ENCODE measurements at places on chromosomes 2 and 18.

GRCh38 chr2:143717536-143718168, 588.4 kb downstream of the ARHGAP15 start:
- DNase-seq, result no peak

DNA sequence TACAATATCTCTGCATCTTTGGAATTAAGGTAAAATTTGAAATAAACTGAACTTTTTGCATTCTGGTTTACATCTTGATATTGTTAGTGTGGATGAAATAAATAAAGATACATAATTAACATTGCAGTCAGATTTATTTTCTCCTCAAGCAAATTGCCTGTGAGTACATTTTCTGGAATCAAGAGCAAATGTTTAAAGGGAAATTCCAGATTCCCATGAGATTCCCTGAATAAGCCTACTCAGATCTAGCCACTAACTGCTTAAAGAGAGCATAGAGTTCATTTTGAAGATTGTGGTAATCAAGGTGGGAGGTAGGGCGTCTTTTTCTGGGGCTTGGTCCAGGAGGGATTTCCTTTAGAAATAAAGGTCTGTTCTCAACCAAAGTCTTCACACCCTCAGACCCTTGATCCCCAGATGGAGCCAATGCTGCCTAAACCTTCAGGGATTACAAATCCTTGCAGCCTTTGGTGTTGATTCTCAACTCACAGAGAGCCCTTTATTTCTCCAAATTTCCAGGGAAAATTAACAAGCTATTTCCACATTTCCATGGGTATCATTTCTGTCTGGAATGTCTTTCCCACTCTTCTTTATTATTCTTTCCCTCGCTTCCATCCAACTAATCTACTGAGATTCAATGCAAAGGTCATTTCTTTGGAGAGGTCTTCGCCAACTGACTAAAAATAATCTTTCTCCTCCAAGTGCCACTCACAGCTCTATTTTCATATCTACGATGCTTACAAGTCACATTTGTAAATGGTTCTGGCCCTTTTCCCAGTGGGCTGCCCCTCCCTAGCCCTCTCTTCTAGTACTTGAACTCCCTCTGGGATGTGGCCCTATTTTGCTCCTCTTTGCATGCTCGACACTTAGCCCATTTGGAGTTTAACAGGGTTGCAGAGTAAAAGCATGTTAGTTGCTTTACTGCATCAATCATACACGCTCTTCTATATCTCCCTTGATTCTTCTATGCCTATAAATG, 79.8 kb upstream of the SPATS2L start:
- no peak for DNase-seq

- DNase-seq, result no peak
Observed at GRCh38 chr18:57923611-57924010, 120.4 kb upstream of the NEDD4L start.

GRCh38 chr2:126602334-126602733, 53.6 kb upstream of the GYPC start:
- DNase-seq, result no peak

DNA sequence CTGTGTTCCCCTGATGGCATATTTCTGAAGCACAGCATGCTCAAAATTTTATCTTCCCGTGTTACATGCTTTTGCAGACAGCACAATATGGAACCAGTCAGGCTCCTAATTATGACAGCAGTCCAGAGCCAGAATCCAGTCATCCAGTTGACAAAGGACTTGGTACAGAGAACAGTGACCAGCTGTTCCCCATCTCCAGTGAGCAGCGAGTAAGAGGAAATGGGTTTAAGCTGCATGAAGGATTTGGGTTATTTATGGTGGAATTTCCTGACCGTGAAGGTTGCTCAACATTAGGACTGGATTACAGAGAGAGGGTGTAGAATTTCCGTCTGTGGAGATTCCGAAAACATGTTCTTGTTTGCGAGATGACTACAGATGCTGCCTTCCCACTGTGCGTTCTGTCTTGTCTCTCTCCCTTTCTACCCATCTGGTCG, 24.4 kb downstream of the SGPP2 start:
- DNase-seq, result no peak

- no peak for DNase-seq
Observed at GRCh38 chr2:100271210-100271609, 51.1 kb downstream of the LONRF2 start.

GRCh38 chr2:69154106-69154505, 141.1 kb downstream of the ANTXR1 start:
- no peak for DNase-seq
